ENCODE measurements at places on chromosomes 7 and 10.
A peak's percentile ranks its signal among the peaks of the same experiment; 100 is the strongest.

- DNase-seq = no peak
These were observed 46.5 kb upstream of the PFKP start for GRCh38 chr10:3020881-3021280.

GRCh38 chr10:84965468-84965867 is 637.1 kb downstream of the CCSER2 start:
- DNase-seq = no peak

DNA sequence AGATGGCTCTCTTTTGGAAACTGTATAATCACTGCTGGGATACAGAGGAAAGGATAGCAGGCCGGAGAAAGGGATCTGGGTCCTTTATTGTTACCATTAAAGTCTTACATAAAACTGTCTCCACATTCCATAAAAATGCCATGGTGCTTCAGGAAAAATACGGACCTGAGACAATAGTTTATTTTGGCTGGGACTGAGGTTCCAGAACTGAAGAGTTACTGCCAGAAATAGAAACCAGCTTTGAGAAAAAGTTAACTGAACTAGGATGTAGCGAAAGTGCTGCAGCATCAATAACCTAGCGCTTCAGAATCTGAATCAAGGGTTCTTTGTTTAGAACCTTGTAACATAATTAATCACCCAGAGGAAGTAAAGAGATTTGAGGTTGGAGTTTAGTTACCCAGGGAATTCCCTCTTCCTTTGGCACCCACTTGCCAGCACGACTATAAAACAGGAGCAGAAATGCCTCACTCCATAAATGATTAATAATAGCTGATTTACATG is 38.0 kb downstream of the MEOX2 start:
- DNase-seq = no peak

DNA sequence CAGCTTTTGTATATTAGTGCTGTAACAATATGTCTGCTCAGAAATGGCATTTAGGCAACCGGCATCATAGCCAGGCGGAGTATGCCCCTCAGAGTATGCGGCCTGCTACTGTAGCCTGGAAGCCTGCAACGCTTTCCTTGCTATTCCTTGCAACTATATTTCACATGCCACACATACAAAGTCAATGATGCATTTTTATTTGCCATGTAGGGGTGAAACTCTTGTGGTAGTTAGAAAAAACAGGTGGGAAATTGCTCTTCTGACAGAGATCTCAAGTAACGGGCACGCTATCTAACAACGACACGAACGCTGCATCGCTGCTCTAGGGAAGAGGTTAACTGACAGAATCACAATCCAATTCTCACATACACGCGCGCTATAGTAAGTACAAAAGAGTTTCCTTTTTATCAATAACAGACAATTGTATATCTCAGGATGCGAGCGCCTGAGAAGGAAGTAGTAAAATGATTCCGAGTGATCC is 5.9 kb downstream of the EBF3 start:
- peak; percentile 40 for DNase-seq

GRCh38 chr7:55365205-55365674 is at the start of gene LANCL2:
LANCL2 (plus strand) TSS chr7:55365337; CDS start chr7:55366026, 689 bp downstream.
- DNase-seq = peak; percentile 51

- DNase-seq = no peak
These were observed 95.3 kb upstream of the CYP26C1 start for GRCh38 chr10:92965314-92965713.

DNA sequence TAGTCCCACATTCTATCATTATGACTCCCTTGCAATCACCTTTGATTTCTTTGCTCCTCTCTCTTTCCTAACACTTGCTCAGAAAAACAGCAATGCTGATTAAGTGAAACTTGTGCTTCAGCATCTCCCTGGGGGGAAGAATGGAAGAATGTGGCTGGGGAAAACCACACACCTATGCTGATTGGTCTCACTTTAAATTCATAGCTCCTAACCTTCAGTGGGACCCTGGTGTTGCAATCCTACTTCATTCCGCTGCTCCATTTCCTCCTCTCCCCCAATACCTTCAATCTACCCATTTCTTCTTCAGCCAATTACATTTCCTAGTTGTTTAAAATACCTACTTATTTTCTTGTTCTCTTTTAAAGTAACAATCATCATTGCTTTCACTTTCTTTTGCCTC is 1166.7 kb upstream of the C7orf33 start:
- DNase-seq = no peak

Measured in DMS153 (cell line).